NCI-H187 (cell line): ENCODE measurements at places on chromosomes 1 and 21.

- DNase-seq, result no peak
These were observed 81.0 kb upstream of the PLD5 start for GRCh38 chr1:242605521-242605920.

GRCh38 chr1:2644591-2645101 lies 11.8 kb upstream of the MMEL1 start:
- no peak for DNase-seq

GRCh38 chr1:37032660-37033354 lies 1.5 kb downstream of the GRIK3 start:
- no peak for DNase-seq

GRCh38 chr1:40462956-40463590 lies 12.8 kb downstream of the ZFP69B start:
- no peak for DNase-seq

DNA sequence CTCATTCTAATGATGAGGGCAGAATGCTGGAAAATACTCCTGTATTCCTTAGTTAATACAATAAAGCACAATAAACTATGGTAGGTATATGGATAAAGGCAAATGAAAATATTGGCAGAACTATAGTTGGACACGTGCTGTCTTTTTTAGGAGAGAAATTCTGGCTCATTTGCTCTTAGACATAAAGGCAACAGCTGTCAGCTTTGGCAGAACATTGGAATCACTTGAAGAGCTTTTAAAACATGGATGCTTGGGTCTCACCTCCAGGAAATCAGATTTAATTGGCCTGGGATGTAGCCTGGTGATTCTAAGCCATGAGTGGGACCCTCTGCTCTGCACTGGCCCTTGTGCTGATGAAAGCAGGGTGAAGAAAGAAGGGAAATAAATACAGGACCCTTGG lies 9.9 kb downstream of the CRP start:
- DNase-seq, result no peak

DNA sequence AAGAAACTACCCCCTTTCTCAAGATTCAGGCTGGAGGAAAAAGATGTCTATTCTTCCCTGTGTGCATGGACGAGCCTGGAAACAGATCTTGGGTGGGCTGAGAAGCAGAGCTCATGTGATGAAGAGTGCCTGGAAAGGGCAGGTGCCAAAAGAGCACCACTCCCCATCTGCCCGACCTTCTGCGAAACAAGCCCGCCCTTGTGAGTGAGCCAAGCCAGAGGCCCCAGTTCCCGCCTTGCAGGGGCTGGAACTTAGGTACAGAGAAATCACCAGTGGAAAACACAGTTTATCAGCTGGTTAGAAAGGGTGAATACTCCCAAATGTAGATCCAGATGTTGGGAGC lies 26.7 kb upstream of the A3GALT2 start:
- DNase-seq, result no peak

DNA sequence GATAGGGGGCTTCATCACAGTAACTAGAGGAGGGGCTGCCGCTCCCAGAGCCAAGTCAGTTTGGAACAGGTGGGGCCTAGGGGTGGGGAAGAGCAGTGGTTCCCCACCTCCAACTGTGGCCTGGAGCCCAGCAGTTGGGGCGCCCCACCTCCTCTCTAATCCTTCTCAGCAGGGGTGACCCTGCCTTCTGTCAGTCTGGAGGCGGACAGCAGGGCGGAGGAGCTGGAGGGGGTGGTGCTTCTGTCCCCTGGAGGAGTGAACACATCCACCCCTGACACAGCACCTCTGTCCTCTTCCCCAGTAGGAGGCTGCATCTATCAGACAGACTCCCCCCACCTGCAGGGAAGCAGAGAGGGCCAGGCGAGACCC lies 73.8 kb downstream of the MRPL37 start:
- no peak for DNase-seq

DNA sequence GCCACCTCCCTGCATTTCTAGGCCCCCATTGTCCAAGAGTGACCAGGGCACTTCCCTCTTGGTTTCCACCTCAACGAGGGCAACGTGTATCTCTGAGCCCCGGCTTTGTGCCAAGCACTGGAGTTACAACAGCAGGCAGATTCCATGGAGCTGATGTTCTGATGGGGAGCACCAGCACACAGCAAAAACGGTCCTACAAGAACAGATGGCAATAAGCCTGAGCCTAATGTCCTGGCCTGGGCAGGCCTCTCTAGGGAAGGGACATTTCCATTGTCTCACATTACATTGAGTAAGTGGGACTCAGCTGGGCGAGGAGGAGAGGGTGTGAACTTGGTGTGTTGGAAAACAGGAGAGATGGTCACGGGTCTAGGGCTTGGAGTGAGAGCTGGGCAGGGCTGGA lies 27.2 kb upstream of the NPPB start:
- DNase-seq, result no peak

DNA sequence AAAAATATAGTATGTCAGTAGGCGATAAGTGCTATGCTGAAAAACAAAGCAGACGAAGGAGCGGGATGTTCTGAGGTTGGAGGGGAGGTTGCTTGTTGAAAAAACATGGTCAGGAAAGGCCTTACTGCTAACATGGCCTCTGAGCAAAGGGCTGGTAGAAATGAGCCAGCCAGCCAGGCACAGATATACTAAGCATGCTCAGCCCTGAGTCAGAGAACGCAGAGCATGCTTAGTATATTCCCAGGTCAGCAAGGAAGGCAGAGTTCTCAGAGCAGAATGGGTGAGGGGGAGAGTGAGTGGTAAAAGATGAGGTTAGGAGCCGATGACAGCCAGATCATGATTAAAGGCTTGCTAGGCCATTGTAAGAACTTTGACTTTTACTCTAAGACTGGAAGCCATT lies 36.7 kb downstream of the ZBTB40 start:
- DNase-seq, result no peak

GRCh38 chr1:236615399-236616148 lies 11.3 kb upstream of the HEATR1 start:
- DNase-seq, result no peak

- no peak for DNase-seq
These were observed 53.6 kb downstream of the SPATA46 start for GRCh38 chr1:162323023-162323422.

DNA sequence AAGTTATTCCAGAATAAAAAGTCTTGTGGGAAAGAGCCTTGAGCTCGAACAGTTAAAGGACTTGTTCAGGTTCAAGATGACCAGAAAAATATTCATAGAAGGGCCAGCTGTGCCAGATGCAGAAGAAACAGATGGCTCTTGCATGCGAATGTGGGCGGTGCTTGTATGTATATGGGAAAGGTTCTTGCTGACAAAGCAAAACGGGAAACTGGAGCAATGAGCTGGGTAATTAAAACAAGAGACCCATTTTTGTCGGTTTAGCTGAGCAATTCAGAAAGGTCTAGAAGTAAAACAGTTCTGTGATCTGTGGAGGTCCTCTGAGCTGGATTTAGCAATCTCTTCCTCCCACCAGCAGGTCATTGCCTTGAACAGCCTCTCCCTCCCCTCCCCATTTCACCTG lies 107.2 kb upstream of the MARK1 start:
- no peak for DNase-seq

DNA sequence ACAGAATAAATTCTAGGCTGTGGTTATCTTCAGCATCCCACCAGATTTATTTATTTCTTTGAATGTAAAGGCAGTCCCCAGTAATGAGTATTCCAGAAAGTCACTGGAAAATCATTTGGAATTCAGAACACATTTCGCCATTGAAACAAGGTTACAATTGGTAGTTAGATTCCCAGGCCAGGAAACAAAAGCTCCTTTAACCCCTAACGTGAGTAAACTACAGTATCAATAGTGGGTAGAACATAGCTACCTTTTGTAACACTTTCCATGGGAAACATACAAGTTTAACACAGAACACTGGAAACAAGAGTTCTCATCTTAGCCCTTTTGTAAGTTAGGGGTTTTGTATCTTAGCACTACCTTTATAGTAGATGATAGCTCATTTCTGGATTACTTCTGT lies 53.4 kb upstream of the BMP8A start:
- DNase-seq, result no peak

DNA sequence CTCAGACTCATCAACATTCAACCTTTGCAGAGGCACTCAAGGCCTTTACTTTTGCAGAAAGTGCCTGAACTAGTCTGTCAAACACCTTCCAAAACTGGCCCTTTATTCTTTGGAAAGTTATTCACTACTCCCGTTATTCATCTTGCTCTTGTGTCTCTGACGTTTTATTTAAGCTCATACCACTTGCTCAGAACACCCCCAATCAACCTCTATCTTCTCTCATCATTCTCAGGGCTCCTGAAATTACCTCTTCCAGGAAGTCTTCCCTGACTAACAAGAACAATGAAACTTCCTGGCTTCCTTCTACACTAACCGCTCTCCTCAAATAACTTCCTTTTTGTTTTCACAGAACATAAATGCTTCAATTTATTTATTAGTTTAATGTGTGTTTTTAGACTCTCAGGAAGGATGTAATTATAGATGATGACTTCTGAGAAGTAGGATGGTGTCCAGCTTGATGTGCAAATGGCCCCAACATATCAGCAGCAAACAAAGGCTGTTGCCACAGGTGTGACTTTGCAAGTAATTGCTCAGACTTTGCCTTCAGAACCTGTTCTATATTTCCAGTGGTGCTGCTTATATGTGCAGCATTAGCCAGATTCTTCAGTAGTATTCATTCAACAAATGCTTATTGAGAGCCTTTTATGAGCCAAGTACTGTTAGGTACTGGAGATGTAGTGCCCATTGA lies 22.8 kb upstream of the BATF3 start:
- no peak for DNase-seq

DNA sequence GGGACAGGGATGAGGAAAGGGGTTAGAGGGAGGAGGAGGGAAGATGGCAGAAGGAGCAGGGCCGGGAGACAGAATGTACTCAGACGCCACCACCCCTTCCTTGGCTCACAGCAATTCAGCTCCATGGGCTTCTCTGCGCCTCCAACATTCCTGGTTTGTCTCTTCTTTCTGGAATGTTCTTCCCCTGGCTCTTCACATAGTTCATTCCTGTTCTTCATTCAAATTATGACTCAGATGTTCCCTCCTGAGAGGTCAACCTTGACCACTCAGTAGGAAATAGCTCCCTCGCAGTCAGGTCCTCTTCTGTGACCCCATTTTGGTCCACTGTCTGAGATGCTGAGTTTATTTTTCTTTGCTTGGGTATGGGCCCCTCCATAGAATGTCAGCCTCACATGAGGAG lies 203.2 kb downstream of the C1orf94 start:
- no peak for DNase-seq

- DNase-seq, result no peak
These were observed 205.5 kb upstream of the HOOK1 start for GRCh38 chr1:59609245-59609644.

DNA sequence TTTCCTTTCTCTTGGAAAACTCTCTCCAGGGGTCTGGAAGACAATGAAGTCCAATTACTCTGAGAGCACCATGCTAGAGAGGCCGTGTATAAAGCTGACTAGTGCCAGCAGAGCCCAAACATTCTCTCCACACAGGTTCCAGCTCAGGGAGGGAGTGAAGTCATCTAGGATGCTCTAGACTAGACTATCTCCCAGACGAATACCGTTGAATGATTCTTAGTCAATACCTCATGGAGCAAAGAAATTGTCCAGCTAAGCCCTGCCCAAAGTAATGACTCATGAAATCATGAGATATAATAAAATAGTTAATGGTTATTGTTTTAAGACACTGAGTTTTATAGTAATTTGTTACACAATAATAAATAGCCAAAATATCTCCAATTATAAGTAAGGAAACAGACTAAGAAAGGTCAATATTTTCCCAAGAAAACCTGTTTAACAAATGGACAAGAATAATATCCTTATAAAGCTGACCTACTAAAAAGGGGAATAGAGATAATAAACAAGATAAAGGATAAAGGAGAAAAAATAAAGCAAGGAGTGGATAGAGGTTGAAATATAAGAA lies 163.9 kb upstream of the LRRC7 start:
- no peak for DNase-seq

DNA sequence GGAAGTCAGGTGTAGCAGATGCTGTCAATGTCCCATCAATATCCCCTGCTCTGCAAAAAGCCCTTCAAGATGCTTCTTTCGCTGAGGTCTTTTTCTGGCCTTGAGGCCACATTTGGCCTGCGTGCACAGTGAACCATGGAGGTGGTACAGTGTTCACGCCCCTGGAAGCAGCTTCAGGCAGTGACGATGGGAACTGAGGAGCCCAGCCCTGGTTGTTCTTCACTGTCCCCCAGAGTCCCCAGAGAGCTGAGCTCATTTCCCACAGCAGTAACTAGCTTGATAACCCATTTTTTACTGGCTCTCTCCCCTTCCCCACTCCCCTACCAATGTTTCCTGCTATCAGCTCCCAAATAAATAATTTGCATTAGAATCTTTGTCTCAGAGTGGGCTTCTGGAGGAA lies 76.5 kb downstream of the OLIG1 start:
- DNase-seq, result no peak

DNA sequence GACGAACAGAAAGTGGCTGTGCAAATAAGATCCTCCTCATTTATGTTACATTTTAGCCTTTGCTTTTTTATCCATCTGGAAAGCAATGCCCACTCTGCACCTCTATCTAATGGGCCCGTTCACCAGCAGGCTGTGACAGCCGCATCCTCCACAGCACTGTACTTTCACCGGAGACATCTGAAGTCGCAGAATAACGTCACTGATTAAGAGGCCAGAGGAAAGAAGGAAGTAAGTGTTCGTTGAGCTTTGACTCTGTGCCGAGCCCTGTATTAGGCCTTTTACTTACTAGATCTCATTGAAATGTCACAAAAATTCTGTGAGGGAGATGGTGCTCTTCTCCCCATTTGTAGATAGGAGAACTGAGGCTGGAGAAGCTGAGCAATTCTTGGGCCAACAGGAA lies 62.3 kb downstream of the KAZN start:
- no peak for DNase-seq

GRCh38 chr1:248753029-248753594 lies 2.4 kb downstream of the LYPD8 start:
- DNase-seq, result no peak

- DNase-seq, result no peak
These were observed 116.0 kb downstream of the ETS2 start for GRCh38 chr21:38921511-38922251.

- no peak for DNase-seq
These were observed 25.3 kb downstream of the PTP4A2 start for GRCh38 chr1:31912839-31913239.

- no peak for DNase-seq
These were observed 35.7 kb downstream of the PALMD start for GRCh38 chr1:99681583-99681982.

GRCh38 chr1:19411612-19412011 lies 73.7 kb downstream of the CAPZB start:
- no peak for DNase-seq

- no peak for DNase-seq
These were observed 116.2 kb upstream of the USP24 start for GRCh38 chr1:55331351-55331750.

- DNase-seq, result no peak
These were observed 60.3 kb upstream of the CSF3R start for GRCh38 chr1:36542962-36543515.

- DNase-seq, result no peak
These were observed 11.3 kb upstream of the PDZK1IP1 start for GRCh38 chr1:47201179-47201578.
